ENCODE measurements at places on chromosomes 2 and 18.
A peak's percentile ranks its signal among the peaks of the same experiment; 100 is the strongest.

- DNase-seq: no peak
These were observed 437.0 kb downstream of the THSD7B start for GRCh38 chr2:137202318-137202717.

GRCh38 chr18:377088-377487 is 109.2 kb upstream of the THOC1 start:
- DNase-seq: no peak

- DNase-seq: no peak
These were observed 23.7 kb upstream of the MSGN1 start for GRCh38 chr2:17792515-17792914.

DNA sequence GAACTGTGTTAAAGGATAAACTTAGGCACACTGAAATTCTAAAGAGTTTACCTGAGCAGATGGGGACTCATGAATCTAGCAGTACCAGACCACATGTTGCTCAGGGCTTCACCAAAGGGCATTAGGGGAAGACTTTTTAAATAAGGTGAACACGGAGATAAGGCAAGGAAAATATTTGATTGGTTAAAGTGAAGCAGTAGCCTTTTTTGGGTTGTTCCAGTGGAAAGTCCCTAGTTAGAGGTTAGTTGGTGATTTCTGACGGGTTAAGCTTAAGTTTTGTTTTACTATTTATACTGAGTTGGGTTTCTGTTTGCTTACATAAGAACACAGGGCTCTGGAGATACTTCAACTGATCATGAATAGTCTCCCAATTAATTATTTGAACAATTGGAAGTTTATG is 722.5 kb downstream of the SOCS6 start:
- DNase-seq: no peak

DNA sequence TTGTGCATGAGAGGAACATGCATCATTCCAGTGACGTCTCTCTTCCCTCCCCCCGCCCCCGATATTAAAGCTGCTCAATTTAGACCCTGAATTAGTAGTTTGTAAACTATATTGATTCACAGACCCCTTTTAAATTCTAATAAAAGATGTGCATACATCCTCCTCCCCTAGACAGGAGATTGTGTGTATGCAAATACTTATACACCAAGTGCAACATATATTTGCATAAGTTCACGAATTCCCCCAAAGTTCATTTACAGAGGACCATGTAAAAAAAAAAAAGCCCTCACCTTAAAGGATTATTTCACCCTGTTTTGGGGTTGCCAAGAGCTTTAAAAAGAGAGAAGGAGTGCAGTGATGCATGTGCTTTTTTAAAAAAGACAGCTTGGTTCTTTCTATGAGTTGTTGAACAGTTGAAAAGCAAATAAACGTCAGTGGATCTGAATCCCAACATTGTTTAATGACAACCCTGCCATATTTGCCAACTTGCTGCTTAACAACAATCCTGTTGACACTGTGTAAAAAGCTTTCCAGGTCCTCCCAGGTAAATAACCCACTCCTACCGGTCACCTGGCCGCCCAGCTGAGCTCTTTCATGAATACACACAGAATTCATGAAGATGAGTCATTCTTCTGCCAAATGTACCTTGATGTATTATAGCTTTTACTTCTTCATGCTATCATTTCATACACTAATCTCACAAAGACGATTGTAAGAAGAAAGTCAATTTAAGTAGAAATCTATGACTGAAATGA is 211.5 kb downstream of the IKZF2 start:
- DNase-seq: no peak

- DNase-seq: no peak
These were observed 56.5 kb upstream of the NCOA1 start for GRCh38 chr2:24434541-24434940.

GRCh38 chr18:49561289-49562193 is at the start of gene LIPG:
LIPG (plus strand) TSS chr18:49562057; CDS start chr18:49562309, 252 bp downstream.
- DNase-seq: peak; percentile 10

- no peak for DNase-seq
These were observed at the start of gene SFTPB for GRCh38 chr2:85668009-85668856. SFTPB (minus strand) TSS chr2:85668199; CDS start chr2:85668183, 16 bp downstream.

GRCh38 chr2:9968553-9969497 is 17.3 kb downstream of the GRHL1 start:
- DNase-seq: no peak

DNA sequence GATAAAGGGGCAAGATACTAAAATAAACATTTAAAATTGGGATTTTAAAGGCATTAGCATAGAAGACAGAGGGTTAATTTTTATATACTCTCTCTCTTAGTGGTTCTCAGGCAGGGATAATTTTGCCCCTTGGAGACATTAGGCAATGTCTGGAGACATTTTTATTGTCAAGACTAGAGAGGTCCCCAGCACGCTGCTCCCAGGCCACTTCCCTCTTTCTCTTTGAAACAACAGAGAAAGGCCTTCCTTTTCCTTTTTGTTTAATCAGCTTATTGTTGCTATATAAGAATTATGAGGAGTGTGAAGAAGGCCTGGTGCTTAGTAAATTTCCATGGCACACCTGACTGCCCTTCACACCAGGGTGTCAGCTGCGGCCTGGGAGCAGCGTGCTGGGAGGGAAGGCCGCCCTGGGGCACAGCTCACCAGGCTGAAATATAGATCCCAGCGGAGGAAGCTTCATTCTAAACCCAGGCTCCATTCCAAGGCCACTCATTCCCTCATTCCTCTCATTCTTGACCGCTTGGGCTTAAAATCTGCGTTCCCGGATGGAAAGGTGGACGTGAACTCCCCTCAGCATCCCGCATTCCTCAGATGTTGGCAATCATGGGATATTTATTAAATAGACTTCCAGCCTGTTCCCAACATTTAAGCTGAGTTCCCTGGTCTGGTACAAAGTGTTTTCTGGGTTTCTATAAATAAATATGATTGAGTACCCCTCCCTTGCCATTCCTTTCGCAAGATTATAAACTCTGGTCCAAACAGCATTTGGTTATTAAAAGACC is 22.5 kb downstream of the SLC14A2 start:
- DNase-seq: no peak

DNA sequence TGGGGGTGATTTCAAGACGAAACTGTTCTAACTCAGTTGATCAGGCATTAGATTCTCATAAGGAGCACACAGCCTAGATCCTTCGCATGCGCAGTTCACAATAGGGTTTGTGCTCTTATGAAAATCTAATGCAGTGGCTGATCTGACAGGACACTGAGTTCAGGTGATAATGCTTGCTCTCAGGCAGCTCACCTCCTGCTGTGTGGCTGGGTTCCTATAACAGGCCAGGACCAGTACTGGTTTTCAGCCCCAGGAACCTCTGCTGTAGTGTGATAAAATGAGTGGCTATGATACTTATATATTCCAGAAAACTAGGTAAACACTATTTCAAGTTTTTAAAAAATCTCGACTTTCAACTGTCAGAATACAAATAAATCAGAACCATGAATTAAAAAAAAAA is 271.4 kb downstream of the GALNT13 start:
- no peak for DNase-seq

DNA sequence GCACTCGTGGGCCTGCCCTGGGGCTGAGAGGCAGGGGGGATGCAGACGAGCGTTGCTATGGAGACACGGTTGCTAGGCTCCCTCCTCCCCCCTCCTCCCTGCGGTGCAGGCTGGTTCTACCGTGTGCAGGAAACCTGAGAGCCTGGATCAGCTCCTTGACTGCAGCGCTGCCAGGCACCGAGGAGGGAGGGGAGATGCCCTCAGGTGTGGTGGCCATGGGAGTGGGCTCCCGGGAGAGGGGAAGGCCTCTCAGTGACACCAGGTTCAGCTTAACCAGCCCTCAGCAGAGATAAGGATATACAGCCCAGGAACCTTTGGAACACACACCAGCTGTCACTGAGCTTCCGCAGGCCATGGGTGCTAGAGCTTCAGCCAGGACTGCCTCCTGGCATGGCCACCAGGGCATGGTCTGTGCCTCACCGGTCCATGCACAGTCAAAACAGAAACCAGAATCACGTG is 124.4 kb upstream of the PXDN start:
- DNase-seq: no peak

GRCh38 chr2:27723372-27724144 is 48.0 kb upstream of the MRPL33 start:
- DNase-seq: no peak

DNA sequence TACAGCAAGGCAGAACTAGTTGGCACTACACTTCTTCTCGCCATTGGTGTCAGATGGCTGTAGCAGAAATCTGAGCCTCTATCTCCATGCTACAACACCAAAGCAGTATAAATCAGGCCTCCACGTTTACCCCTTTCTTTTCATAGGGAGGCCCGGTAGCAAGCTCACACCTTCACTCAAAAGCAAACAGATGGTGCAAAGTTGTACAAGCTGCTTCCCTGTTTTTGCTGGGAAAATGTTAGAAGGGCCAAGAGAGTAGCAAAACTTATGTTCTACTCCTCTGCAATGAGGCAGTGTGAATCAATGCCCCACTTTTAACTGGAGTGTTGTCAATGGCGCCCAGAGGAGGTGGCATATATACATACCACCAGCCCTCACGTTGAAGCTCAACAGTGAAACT is 369.6 kb upstream of the NRXN1 start:
- DNase-seq: no peak

DNA sequence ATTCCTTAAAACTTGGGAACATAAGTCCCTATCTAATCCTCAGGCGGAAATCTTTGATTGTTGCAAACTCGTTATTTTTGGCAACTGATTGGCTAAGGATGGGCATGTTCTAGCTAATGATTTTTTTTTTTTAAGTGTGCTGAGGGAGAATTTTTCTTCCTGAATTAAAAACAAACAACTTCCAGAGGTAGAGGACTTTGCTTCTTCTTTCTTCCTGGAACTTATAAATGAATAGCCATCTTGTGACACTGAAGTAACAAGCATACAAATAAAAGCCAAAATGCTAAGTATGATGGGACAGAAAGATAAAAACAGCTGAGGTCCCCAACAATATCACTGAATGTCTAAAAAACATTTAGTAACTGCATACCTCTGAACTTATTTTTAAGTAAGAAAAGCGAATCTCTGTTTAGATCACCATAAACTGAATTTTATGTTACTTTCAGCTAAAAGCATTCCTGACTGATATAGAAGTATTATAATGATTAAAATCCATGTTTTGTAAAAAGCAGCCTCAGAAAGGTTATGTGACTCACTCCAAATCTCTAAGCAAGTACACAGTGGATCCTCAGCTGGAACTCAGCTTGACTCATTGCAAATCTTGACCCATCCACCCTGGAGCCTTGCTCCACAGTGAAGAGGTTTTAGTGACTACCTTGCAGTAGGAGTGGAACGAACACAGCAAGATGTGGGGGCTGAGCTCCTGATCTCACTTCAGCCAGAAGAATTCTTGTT is 344.4 kb downstream of the CLIP4 start:
- DNase-seq: no peak

- no peak for DNase-seq
These were observed 74.1 kb downstream of the GALR1 start for GRCh38 chr18:77323640-77324299.

DNA sequence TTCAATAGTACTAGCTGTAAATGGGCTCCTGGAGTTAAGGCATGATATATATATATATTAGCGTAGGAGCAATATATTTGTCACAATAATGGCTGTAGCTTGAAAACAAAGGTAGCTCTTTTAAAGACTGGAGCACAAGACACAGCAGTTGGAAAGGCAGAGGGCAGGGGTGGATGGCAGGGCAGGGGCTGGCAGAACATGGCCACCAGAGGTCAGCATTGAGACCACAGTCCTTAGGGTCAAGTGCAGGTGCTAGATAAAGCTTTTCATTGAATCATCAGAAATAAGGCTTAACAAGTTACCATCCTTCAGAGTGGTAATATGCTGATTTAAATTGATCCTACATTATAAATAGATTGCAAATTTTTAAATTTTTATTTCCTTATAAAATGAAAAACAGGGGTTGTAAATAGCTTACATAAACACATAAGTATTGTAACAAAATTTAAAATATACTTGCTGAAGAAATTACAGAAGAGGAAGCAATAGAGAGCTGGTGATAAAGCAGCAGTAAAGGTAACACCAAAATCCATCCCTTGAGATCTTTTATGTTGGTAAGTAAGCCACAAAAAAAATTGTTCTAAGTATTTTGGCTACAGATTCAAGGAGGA is 161.2 kb upstream of the PIEZO2 start:
- no peak for DNase-seq

Data from CD4-positive, alpha-beta memory T cell (primary cell).